ENCODE measurements at places on chromosomes 11 and 22. TPM values are rescaled to one million over a fixed set of nuclear protein-coding genes. Genes with fewer than 3 reads are reported as not detected.
A peak's percentile ranks its signal among the peaks of the same experiment; 100 is the strongest.

DNA sequence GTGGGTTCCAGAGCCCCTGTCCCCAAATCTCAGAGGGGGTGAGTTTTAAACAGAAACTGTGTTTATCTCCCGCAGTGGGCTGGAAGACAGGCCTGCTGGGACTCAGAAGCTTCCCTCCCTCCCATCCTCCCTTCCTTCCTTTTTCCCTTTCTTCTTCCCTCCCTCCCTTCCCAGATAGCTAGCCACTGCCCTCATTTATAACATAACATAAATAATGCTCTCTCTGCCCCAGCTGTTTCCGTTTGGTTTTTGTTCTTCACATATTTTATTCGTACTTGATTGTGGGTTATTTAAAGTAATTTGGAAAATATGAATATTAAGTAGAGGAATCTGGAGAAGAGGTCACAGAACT is 140.9 kb downstream of the TEAD1 start:
- no peak for DNase-seq

KLHL35 gene
- 1.1 TPM for polyA plus RNA-seq

SMTNL1 gene
- 0.50 TPM for polyA plus RNA-seq

RIC3 gene
- 3.5 TPM for polyA plus RNA-seq

DNA sequence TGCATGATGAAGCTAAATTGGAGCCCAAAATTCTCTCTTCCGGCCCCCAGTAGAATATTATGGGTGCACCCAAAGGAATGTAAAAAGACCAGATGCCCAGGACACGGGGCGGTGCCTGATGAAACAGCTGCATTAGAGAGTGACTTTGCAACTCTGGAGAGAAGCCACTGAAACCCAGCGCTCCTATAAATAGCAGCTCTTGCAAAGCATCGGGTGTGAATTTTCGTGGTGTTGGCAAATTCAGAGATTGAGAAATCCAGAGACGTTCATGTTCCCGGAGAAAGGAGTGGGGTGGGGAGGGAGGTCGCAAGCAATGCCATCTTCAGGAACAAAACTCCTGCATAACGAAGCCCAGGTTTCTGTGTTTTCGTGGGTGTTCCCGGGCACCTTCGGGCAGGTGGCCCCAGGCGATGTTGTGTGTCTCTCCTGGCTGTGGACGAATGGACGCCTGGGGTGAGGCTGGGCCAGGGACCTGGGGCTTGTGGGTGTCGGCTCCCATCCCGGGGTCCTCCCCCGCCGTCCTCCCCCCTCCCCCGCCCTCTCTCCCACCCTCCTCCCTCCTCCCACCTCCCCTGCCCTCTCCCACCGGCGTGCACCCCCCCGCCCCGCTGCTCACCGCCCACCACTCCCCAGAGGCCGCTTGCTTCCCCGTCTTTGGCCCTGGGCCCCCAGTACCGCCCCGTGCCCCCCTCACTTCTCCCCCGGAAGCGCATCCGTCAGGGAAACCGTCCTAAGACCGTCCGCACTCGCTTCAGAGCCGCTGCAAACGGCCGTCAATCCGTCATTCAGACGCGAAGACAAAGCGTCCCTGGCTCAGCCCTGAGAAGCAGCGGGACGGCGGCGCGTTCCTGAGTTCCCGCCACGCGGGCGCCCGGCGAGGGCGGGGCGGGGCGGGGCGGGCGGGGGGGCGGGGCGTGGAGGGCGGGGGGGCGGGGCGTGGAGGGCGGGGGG is 26.7 kb upstream of the TOLLIP start:
- peak; percentile 88 for DNase-seq

All from left lung (tissue), 14 donors.